ENCODE measurements at places on chromosomes 7 and 10.

- DNase-seq, result peak; percentile 62
Observed at GRCh38 chr7:131424219-131424822, 96.6 kb downstream of the MKLN1 start.

DNA sequence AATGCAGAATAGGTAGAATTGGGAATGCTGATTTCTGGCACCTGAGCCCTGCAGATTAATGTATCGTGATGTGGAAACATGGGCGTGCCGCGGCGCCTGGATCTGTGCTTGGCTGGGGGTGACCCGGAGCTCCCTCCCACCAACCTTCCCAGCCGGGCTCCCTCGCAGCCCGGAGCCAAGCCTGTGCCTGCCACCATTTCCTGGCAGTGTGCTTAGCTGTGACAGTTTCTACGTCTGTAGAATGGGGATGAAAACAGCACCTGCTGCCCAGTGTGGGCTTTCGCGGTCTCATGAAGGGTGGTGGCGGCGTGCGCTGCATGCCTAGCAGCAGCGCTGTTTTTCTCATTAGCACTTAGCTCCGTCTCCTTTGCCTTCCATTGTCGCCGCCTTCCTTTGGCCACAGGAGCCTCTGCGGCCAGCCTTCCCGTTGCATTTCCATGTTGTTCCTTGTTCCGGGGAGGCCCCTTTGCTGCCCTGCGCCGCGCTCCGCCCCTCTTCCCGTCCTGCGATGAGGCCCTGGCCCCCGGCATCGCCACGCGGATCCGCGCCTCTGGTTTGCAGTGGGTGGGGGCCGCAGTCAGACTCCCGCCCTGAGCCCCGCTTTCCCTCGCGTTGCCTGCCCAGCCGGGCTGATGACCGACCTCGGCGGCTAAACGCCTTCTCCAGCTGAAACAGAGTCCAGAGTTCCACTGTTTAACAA, 84.2 kb downstream of the CUL1 start:
- no peak for DNase-seq

- no peak for DNase-seq
Observed at GRCh38 chr7:144771174-144771573, 64.7 kb downstream of the TPK1 start.

DNA sequence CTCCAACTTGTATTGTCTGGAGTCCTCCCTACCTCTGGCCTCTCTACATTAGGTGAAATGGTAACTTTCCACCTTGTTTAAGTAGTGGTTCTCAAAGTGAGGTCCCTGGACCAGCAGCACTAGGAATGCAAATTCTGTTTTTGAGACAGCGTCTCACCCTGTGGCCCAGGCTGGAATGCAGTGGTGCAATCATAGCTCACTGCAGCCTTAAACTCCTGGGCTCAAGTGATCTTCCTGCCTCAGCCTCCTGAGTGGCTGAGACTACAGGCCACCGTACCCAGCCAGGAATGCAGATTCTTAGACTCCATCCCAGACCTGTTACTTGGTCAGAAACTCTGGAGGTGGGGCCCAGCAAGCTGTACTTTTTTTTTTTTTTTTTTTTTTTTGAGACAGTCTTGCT, 6.8 kb upstream of the TBL2 start:
- no peak for DNase-seq

DNA sequence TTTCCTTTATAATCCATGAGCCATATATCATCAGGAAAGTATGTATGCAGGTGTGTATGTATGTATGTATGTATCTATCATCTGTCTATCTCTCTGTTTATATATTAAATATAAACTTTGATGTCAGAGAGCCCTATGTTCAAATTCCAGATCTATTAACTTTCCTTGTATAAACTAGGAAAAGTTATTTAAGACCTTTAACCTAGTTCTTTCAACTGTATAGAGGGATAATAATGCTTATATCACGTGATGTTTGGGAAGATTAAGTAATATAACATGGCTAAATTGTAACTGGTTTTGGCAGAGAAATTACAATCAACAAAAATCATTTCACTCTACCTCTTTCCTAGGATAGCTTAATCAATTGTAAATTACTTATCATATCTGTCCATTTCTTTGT, 628.3 kb upstream of the IGFBP3 start:
- no peak for DNase-seq
